T-helper 2 cell treated with Interferon-gamma antibody and Interleukin-4, amounts not matched to agents 5 μg/mL and 100 μg/mL, for 36 hours (primary cell): ENCODE measurements at places on chromosomes 6 and 20.

DNA sequence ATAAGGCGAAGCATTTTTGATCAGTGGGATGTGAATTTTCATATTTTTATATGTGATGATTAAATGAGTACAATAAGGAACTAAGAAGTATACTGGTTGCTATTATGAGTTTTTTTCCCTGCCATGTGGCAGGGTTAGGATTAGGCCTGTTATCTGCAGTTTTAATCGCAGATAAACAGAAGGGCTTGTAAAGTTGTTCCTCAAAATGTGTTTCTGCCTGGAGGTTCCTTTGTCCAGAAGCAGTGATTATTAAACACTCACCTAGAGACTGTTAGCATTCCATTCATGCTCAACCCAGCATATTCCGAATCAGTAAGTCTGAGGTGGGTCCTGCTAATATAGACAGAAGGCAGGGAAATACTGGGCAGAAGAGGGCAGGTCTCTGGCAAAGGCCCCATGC is 316.0 kb downstream of the CLIC5 start:
- no peak overlapping the region for H3K27ac ChIP-seq
- H3K4me1 ChIP-seq: peaks cover 23% of the 10 kb centered on the region
- peaks cover under 1% of the 10 kb centered on the region for H3K36me3 ChIP-seq
- no peak overlapping the region for H3K4me3 ChIP-seq

DNA sequence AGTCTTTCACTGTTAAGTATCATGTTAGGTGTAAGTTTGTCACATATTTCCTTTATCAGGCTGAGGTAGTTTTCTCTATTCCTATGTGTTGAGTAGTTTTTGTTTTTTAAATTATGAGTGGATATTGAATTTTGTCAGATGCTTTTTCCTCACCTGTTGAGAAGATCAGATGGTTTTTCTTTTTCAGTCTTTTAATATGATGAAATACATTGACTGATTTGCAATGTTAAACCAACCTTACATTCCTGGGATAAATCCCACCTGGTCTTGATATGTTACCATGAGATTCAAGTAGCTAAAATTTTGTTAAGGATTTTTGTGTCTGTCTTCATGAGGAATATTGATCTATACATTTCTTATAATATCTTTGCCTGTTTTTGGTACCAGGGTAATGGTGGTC is 52.1 kb downstream of the FOXO3 start:
- H3K27me3 ChIP-seq: peaks cover 27% of the 10 kb centered on the region
- H3K4me1 ChIP-seq: peaks cover 1% of the 10 kb centered on the region
- H3K36me3 ChIP-seq: no peaks in the 10 kb centered on the region

- H3K36me3 ChIP-seq: no peaks in the 10 kb centered on the region
- H3K4me1 ChIP-seq: no peaks in the 10 kb centered on the region
- H3K4me3 ChIP-seq: no peak overlapping the region
- no peak overlapping the region for H3K27ac ChIP-seq
- peaks cover 3% of the 10 kb centered on the region for H3K27me3 ChIP-seq
- no peak for DNase-seq
Measured at GRCh38 chr20:12999201-12999600, 9.6 kb upstream of the SPTLC3 start.

- H3K27me3 ChIP-seq: no peaks in the 10 kb centered on the region
- H3K27ac ChIP-seq: no peak overlapping the region
- no peak for DNase-seq
- H3K4me1 ChIP-seq: no peaks in the 10 kb centered on the region
Measured at GRCh38 chr20:55469074-55469473, 536.2 kb downstream of the CBLN4 start.

- DNase-seq: no peak
- H3K4me1 ChIP-seq: peaks cover 26% of the 10 kb centered on the region
- no peak overlapping the region for H3K4me3 ChIP-seq
- H3K27me3 ChIP-seq: no peaks in the 10 kb centered on the region
- H3K36me3 ChIP-seq: peaks cover 8% of the 10 kb centered on the region
- H3K27ac ChIP-seq: no peak overlapping the region
Measured at GRCh38 chr6:45654673-45655072, 276.9 kb upstream of the SUPT3H start.

- H3K27ac ChIP-seq: no peak overlapping the region
- H3K4me3 ChIP-seq: no peak overlapping the region
- H3K36me3 ChIP-seq: peaks cover 3% of the 10 kb centered on the region
- peaks cover 5% of the 10 kb centered on the region for H3K4me1 ChIP-seq
Measured at GRCh38 chr6:139600919-139601475, 226.5 kb upstream of the CITED2 start.

- no peak for DNase-seq
- H3K27me3 ChIP-seq: no peaks in the 10 kb centered on the region
- H3K4me3 ChIP-seq: no peak overlapping the region
- no peak overlapping the region for H3K27ac ChIP-seq
- H3K4me1 ChIP-seq: no peaks in the 10 kb centered on the region
Measured at GRCh38 chr20:14634665-14635064, 297.3 kb upstream of the FLRT3 start.

DNA sequence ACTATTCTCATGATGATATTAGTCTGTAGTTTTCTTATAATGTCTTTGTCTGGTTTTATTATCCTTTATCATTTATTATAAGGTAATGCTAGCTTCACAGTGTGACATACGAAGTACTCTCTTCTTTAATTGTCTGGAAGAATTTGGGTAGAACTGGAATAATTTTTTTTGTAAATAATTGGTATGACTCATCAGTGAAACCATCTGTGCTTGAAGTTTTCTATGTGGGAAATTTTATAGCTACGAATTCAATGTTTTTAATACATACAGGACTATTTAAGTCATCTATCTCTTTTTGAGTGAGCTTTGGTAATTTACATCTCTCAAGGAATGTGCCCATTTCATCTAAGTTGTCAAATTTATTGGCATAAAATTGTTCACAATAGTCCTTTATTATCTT is 86.3 kb downstream of the SOD2 start:
- H3K4me1 ChIP-seq: no peaks in the 10 kb centered on the region
- H3K27ac ChIP-seq: no peak overlapping the region
- H3K27me3 ChIP-seq: peaks cover 5% of the 10 kb centered on the region
- DNase-seq: no peak
- no peak overlapping the region for H3K4me3 ChIP-seq
- H3K36me3 ChIP-seq: no peaks in the 10 kb centered on the region

DNA sequence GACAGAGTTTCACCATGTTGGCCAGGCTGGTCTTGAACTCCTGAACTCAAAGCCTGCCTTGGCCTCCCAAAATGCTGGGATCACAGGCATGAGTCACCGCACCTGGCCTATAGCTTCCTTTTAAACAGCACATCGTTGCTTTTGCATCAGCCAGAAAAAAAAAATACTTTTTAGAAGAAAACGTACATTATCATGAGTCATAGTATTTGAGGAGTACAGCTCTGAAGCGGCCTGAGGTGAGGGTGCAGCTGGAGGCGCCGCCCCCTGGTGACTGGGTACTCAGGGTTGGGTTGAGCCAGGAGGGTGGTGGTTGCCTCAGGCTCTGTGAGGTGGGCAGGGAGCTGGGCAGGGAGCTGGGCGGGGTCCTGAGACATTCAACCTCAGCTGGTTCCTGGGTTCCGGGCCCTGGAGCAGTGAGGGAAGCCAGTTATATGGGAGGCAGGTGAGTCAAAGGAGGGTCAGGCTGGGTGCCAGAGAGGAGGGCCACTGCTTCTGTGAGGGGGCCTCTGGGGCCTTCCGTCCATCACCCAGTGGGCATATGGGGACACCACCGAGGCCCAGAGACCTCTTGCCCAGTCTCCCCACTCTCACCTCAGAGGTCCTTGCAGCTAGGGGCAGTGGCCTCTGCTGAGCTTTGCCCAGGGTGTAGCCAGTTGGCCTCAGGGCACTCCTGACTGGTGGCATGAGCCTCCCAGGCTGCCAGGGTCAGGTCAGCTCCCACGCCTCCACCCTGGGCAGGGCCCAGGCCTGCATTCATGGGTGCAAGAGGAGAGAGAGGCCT is 11.7 kb upstream of the ID1 start:
- peaks cover 10% of the 10 kb centered on the region for H3K27me3 ChIP-seq
- no peak for DNase-seq
- H3K36me3 ChIP-seq: no peaks in the 10 kb centered on the region
- H3K4me1 ChIP-seq: peaks cover under 1% of the 10 kb centered on the region
- no peak overlapping the region for H3K4me3 ChIP-seq

DNA sequence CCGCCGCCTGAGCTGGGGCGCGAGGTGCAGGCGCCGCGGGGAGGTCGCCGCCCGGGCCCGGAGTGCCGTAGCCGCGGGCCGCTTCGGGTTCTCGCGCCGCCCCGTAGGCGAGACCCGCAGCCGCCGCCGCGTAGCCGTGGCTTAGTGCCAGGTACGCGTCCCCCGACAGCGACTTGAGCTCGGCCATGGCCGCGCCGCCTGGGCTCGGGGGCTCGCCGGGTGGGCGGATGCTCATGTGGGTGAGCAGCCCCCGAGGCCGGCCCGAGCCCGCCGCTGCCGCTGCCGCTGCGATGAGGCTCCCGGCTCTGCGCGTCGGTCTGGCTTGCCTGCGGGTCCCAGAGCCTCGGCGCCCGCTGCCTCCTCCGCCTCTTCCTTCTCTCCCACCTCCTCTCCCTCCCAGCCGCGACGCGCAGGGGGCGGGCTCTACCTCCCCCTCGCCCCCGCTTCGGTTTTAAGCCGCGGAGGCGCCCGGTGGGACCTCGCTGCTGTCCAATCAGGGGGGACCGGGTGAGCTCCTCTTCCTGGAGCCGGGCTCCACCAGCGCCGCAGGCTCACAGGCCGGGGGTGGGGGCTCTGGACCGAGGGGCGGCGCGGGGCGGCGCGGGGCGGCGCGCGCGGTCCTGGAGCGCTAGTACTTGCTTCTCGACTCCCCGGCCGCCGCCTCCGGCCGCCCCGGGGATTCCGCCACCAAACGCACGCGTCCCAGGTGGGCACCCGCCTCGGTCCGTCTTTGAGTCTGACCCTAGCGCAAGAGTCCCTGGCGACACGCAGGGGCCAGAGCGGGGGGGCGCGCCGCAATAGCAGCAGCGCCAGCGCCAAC is at the start of gene BHLHE23:
TSS of gene BHLHE23 (minus strand) at position 425 of the 820 bp plus-strand sequence. CDS start at position 235, 190 bp downstream.
- H3K27me3 ChIP-seq: peaks cover 74% of the 10 kb centered on the region
- H3K36me3 ChIP-seq: peaks cover 2% of the 10 kb centered on the region
- no peak within 1 kb of the TSS for H3K4me3 ChIP-seq
